ENCODE measurements at places on chromosomes 11 and 22. TPM values are rescaled to one million over a fixed set of nuclear protein-coding genes. Genes with fewer than 3 reads are reported as not detected.

GUCY1A2 gene
- total RNA-seq: 12.7 TPM

KCNC1 gene
- total RNA-seq: 0.05 TPM

GATD1 gene
- 13.6 TPM for total RNA-seq

CABP4 gene
- 1.2 TPM for total RNA-seq

GRAMD4 gene
- 16.6 TPM for total RNA-seq

CYP2R1 gene
- 7.9 TPM for total RNA-seq

P4HA3 gene
- 0.20 TPM for total RNA-seq

KDM4D gene
- total RNA-seq: 0.16 TPM

OR2AG1 gene
- not detected for total RNA-seq
